ENCODE measurements at places on chromosomes 6 and 20.

GRCh38 chr20:7155282-7155681 is 387.8 kb downstream of the BMP2 start:
- no peak for DNase-seq

DNA sequence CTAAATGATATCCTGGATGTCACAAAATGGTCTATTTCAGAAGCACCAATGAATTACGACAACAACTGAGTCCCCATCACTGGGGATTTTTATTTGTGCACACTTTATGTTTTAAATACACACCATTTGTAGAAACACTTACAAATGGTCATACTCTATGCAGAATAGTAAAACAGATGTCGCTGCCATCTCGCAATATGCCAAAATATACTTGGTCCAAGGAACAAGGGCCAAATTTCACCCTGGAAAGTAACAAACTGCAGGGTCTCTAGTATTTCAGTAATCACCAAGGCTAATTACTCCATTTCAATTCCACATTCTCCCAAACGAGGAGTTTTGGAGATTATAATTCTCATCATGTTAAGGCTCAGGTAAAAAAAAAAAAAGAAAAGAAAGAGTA is 215.2 kb downstream of the LMBRD1 start:
- no peak for DNase-seq

DNA sequence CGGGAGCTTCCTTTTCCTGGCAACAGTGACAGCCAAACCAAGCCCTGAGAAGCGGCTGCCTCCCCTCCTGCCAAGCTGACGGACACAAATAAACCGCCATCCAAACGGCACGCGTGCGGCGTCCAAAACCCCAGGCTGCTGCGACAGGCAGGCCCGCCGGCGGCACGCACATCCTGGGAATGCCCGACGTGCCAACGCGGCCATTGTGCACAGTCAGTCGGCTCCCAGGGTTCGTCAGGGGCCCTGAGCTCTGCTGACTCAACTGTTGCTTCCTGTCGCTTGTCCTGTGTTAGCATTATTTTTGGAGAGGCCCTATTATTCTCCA is 6.8 kb downstream of the JAG1 start:
- DNase-seq = no peak

DNA sequence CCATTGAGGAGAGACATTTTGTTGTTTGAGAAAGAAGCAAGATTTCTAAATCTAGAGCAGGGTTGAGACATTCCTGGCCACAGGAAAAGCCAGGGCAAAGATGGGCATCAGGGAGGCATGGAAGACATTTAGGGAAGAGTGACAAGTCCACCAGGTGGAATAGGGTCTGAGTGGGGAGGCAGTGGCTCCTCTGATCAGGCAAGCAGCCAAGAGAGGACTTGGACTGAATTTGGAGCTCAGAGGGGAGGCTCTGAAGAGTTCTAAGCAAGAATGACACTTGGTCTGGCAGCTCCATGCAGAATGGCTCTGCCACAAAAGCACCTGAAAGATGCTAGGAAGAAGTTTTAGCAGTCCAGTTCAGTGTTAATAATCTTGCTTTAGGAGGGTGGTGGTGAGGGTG is 120.8 kb downstream of the FYN start:
- DNase-seq = no peak

DNA sequence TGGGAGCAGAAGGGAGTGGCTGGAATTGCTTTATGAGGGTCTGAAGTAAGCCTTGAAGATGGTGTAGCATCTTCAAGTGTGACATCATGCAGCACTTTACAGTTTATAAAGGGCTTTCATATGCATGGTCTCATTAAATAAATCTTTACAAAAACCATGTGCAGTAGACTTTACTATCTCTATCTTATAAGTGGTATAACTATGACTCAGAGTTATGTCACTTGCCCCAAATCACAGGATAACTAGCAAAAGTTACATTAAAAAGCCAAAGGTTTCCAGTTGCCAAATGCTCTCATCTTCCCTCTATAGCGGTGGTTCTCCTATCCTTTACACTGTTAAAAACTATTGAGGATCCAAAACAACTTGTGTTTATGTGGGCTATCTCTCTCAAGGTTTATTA is 687.7 kb upstream of the MARCKS start:
- no peak for DNase-seq

- no peak for DNase-seq
Observed at GRCh38 chr6:56708810-56709597, 66.3 kb upstream of the DST start.

GRCh38 chr6:106098383-106099234 is 12.5 kb downstream of the PRDM1 start:
- DNase-seq = no peak
